ENCODE measurements at places on chromosomes 6 and 20.

GRCh38 chr6:111770263-111771093 is 102.8 kb downstream of the FYN start:
- DNase-seq, result no peak

GRCh38 chr20:63972312-63973159 is 2.8 kb upstream of the ZNF512B start:
- DNase-seq, result no peak

DNA sequence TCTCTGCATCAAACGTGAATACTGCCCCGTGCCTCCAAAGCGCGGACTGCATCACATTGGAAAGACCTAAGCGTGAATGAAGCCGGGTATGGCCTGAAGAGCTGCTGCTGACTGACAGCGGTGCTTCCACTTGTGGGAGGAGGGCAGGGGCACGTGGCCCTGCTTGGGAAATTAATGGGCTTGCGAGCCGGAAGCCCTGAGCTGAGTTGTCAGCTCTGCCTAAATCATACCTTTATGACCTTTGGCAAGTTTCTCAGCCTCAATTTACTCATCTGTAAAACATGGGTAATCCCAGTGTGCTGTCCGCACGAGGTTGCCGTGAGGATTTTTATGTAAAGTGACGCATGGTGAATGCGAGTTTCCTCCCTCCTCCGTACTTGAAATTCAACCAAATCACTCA is 67.0 kb upstream of the FOXQ1 start:
- peak; percentile 14 for DNase-seq

- DNase-seq, result no peak
Observed at GRCh38 chr6:115954740-115955139, 106.0 kb downstream of the FRK start.

- no peak for DNase-seq
Observed at GRCh38 chr6:56156643-56157042, 90.7 kb downstream of the COL21A1 start.

DNA sequence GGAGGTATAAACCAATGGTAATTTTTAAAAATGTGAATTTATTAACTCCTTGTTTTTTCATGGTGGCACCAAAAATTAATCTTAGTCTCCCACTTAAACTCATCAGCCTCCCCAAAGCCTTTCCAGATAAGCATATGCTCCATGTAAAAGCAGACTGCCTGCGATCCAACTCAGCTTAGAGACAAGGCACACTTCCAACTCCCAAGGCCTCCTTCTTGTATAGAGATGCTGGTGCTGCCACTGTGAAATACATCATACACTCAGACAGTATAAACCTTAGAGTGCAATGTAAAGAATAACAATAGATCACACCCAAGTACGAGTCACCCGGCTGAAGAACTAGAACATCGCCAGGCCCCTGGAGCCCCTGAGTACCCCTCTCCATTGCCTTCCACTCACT is 2.0 kb downstream of the ANKRD6 start:
- no peak for DNase-seq

DNA sequence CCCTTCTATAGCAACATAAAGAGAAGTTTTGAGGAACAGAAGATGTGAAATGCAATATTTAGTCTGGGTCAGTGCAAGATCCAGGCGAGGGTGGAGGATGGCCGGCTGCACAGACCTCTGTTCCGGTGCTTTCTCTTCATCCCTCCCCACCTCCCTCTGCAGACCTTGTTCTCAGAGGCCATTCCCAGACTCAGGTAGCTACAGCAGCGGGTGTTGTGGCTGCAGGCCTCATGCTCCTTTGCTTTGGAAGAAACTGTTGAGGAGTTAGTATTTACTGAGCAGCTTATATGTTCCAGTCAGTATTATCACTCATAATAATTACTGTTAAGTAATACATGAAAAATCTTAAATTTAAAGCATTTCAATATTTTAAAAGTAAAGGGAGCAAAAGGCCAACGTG is 1.7 kb downstream of the BTN3A3 start:
- no peak for DNase-seq

- DNase-seq, result no peak
Observed at GRCh38 chr6:139257291-139257690, 34.5 kb downstream of the TXLNB start.

GRCh38 chr20:55086421-55086820 is 611.0 kb downstream of the DOK5 start:
- DNase-seq, result no peak

GRCh38 chr20:46089167-46089416 is 670 bp downstream of the NCOA5 start:
- no peak for DNase-seq

DNA sequence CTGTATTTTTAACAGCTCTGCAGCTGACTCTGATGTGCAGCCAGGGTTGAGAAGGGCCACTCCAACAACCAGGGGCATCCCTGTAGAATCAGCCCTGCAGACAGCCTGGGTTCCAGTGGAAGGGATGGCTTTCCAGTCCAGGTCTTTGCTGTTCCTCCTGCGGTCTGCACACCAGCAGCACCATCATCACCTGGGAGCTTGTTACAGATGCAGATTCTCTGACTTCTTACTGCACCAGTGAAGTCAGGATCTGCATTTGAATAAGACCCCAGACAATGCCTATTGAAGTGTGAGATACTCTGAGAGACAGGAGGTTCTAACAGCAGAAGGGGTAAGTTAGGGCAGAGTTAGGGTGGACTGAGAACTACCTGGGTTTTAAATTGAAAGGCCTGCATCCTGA is 151.3 kb downstream of the F13A1 start:
- DNase-seq, result no peak

- DNase-seq, result no peak
Observed at GRCh38 chr6:147185216-147185615, 19.0 kb upstream of the STXBP5 start.

- no peak for DNase-seq
Observed at GRCh38 chr6:7697432-7697819, 28.5 kb upstream of the BMP6 start.

GRCh38 chr20:11826334-11826733 is 91.4 kb upstream of the BTBD3 start:
- no peak for DNase-seq

GRCh38 chr6:160248538-160248937 is 10.1 kb downstream of the SLC22A2 start:
- no peak for DNase-seq

- DNase-seq, result no peak
Observed at GRCh38 chr6:150698391-150698790, 98.7 kb downstream of the PLEKHG1 start.

DNA sequence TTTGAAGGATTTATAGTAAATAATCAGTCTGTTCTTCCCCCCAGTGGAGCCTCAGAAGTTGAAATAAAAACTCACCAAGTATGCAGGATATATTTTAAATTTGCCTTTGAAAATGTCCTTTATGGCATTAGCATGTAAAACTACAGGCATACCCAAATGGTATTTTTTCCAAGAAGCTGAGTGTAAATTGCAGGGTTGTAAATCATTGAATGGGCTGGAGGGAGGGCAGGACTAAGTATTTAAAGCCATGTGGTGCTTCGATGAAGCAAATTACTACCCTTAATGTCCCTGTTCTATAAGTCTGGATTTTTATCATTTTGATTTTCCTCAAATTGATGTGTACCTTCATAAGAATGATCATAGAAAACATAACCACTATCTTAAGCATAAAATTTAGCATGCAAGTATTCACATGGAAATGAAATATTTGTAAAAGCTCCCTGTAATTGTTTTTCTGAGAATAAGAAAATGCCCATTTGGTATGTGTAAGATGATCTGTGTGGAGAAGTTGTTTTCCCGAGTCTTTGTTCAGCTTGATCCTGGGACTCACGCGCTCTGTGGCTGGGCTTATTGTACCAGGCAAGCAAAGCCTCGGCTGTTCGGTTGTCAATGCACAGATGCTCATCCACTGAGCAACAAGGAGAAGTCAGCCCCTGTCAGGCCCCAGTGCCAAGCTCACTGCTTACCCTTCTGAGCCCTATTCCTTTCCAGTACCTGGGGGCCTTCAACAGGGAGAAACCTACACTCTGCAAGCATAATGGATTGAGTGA is 66.7 kb downstream of the CD164 start:
- DNase-seq, result no peak

DNA sequence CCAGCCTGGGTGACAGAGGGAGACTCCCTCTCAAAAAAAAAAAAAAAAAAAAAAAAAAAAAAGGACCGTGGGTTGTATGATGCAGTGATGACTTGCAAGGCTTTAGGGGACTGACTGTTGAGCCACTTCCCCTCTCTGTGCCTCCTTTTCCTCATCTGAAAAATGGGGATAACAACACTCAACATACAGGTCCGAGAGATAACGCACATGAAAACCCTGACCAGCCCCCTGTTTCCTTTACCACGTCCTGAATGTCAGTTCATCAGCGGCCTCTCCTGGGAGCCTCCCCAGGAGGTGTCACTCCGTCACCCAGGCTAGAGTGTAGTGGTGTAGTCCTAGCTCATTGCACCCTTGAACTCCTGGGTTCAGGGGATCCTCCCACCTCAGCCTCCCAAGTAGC is 3.9 kb downstream of the SLA2 start:
- DNase-seq, result no peak

DNA sequence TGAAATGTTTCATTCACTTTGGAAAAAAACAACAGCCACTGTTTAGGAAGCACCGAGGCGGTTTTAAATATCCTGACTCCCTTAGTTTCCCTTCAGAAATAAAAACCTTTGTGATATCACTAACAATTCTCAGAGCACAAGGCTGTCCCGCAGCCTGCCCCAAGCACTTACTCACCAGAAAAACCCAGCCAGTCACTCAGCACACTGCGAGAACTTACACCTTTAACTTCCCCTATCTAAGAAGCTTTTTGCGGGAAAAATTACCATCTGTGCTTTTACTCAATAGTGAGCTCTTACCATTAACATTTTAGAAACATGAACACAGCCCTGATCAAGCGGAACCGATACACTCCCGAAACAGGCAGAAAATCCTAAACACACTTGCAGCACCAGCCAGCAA is 9.3 kb downstream of the ZBTB46 start:
- no peak for DNase-seq

GRCh38 chr6:18219591-18219990 is 44.7 kb downstream of the DEK start:
- no peak for DNase-seq

GRCh38 chr6:30823534-30823865 is 60.8 kb upstream of the DDR1 start:
- DNase-seq, result no peak

- DNase-seq, result no peak
Observed at GRCh38 chr6:72216222-72217068, 330.1 kb downstream of the RIMS1 start.

GRCh38 chr6:98498866-98499265 is 335.5 kb upstream of the POU3F2 start:
- no peak for DNase-seq

DNA sequence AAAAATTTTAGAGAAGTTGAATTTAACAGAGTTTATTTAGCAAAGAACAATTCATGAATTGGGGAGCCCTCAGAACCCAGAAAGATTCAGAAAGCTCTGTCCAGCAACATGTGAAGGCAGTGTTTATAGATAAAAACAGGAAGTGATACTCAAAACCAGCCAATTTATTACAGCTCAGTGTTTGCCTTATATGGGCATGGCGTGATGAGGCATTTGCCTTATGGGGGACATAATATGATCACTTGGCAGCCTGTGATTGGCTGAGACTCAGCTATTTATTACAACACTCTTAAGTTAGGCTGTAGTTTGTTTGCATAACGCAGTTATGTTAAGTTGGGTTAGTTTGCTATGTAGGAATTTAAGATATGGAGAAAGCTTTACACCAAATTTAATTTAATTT is 11.5 kb downstream of the HLA-DPA1 start:
- no peak for DNase-seq

DNA sequence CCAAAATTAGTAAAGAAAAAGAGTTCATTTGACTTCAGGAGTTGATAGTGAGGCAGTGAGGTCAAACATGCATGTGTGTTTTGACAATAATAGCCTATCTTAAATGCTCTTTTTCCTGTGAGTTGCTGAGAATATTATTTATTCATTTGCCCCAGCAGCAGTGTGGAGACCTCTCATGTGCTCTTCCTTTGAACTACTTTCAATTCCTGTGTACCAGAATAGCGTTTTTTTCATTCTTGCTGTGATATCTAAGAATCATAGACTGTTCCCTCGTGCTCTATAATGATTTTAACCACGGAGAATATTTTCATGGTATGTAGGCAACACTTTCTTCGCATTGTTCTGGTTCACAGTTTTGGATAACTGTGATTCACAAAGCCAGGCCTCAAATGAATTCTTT is 5.2 kb downstream of the CDYL start:
- DNase-seq, result no peak

GRCh38 chr6:30877419-30878262 is 6.7 kb upstream of the DDR1 start:
- peak; percentile 76 for DNase-seq

GRCh38 chr6:88512951-88513350 is 346.8 kb upstream of the CNR1 start:
- no peak for DNase-seq

DNA sequence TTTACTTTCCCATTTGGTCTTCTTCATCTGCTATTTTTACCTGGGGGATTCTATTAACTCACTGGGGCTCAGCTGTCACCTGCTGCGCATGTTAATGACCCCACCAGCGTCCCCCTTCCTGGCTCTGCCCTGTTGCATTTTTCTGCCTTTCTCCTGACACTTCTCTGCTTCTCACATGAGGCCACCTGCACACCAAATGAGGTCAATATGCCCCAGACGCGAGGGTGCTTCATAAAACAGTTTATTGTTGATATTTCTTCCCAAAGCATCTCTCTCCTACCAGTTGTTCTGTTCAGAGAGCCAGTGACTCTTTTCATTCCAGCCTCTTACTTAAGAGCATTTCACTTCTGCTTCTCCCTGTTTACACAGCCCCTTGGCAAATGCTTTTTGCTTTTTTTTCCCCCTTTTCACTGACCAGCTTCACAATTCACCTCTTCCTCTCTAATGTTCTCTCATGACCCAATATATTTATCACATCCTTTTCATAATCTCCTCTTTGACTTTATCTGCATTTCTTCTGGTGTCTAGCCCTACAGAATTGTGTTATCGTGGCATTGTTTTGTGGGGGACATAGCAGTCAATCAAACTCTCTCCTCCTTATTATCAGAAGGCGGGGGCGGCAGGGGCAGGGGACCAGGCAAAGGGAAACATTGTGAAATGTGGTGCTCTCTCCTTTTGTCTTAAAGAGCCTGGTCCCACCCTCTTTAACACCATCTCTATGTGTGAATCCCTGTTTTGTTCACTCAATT is 545.8 kb upstream of the CITED2 start:
- DNase-seq, result no peak

DNA sequence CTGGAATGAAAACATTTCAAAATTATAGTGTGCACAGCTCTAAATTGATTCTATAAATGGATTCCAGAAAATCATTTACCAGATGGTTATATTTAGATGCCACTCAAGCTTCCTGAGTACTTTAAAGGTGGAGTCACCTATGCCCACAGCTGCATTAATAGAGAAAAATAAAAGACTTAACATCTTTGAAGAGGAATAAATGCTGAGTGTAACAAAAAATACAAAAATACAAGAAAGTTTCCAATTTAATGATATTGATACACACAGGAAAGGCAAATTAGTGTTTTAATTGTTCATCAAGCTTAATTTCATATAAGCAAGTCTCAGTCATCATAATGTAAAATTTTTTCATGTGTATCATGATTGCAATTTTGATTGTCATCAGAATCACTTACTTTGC is 89.5 kb upstream of the MANEA start:
- no peak for DNase-seq

- no peak for DNase-seq
Observed at GRCh38 chr20:6767126-6767535, 355 bp upstream of the BMP2 start.
